Thoracic aorta (tissue), 2 donors: ENCODE measurements at places on chromosomes 3 and 15. TPM values are rescaled to one million over a fixed set of nuclear protein-coding genes. Genes with fewer than 3 reads are reported as not detected.

IQSEC1 gene
- 93.6 TPM for total RNA-seq

IFT80 gene
- 44.1 TPM for total RNA-seq

SLC24A5 gene
- total RNA-seq = not detected

MEX3B gene
- 5.6 TPM for total RNA-seq

GOLGA6B gene
- not detected for total RNA-seq

ECE2 gene
- not detected for total RNA-seq

CD86 gene
- total RNA-seq = 18.0 TPM

DNA sequence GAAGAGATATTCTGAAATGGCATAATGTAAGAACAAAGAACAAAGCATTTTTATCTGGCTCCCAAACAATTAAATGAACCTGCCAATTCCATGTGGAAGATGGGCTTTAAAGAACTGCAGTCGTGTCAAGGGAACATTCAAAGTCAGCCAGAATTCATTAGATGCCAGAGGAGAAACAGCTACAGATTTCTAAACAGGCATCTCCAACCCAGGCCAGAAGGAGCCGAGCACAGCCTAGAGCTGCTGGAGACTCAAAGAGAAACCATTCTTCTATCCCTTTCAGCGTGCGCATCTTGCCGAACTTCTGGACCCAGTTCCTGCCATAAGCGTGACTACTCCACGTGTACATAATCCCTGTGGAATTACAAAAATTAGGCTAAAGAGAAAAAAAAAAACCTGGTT, 60.4 kb downstream of the MB21D2 start:
- H3K27ac ChIP-seq = no peak overlapping the region
- H3K4me3 ChIP-seq = no peak overlapping the region
- no peaks in the 10 kb centered on the region for H3K27me3 ChIP-seq

DNA sequence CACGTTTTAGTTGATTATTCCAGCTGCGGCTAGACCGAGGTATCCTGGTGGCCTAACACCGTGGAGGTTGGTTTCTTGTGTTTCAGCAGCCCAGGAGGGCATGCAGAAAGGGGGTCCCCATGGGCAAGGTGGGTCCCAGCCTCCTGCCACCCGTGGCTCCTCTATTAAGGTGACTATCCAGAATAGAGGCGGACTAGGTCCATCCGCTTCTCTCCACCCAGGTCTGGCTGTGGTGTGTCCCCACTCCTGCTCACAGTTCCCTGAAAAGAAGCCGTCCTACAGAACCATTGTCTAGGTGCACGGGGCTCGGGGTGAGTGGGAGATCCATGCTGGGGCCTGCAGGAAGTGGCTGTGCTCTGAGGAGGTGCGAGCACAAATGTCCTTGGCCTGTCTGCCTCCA, 81.5 kb downstream of the WNT7A start:
- H3K36me3 ChIP-seq = no peaks in the 10 kb centered on the region
- no peaks in the 10 kb centered on the region for H3K4me1 ChIP-seq
- H3K4me3 ChIP-seq = no peak overlapping the region
- DNase-seq = no peak
- H3K27ac ChIP-seq = no peak overlapping the region

DNA sequence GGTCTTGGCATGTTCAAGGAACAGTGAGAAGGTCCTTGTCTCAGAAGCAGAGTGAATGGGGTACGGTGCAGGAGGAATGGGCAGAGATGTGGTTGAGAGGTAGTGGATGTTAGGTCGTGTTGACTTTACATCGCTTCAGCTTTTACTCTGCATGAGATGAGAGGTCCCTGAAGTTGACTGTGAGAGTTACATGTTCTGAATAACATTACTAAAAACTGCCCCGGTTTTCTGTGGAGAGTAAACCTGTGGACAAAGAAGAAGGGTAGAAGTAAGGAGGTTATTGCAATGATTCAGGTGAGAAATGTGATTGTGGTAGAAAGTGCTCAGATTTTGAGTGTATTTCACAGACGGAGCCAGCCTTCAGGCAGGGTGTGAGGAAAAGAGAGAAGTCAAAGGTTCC, 105.6 kb downstream of the ARNT2 start:
- no peak overlapping the region for H3K27ac ChIP-seq
- H3K27me3 ChIP-seq = no peaks in the 10 kb centered on the region
- H3K4me1 ChIP-seq = no peaks in the 10 kb centered on the region
- no peak overlapping the region for H3K4me3 ChIP-seq
- no peak for DNase-seq
